GM12878 (cell line): ENCODE measurements at places on chromosomes 7 and 10.

DNA sequence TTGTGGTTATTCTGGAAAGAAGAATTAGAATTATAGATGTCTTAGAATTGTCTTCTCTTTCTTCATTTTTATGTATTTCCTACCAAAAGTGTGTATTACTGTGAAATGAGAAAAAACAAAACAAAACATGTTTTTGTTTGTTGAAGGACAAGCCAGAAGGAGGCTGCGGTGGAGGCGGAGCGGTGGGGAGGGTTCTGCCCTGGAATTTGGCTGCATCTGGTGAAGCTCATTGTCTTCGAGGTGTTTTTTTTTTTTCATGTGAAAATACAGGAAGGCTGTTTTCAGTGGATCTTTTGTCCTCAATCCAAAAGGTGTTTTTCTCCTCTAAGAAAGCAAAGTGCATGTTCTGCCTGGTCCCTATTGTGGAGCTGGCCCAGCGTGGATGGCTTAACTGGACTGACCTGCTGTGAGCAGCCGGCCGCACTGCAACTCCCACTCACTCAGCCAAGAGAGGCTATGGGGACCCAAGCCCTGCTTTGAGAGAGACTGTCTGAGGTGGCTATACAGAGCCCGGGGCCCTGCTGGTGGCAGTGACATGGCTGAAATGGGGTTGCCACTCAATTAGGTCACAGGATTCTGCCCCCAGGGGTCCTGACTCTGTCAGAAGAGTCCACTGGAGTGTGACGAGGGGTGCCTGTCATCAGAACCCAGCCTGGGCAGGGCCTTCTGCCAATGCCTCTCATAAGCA lies 184.9 kb upstream of the MKI67 start:
- no peak for DNase-seq

DNA sequence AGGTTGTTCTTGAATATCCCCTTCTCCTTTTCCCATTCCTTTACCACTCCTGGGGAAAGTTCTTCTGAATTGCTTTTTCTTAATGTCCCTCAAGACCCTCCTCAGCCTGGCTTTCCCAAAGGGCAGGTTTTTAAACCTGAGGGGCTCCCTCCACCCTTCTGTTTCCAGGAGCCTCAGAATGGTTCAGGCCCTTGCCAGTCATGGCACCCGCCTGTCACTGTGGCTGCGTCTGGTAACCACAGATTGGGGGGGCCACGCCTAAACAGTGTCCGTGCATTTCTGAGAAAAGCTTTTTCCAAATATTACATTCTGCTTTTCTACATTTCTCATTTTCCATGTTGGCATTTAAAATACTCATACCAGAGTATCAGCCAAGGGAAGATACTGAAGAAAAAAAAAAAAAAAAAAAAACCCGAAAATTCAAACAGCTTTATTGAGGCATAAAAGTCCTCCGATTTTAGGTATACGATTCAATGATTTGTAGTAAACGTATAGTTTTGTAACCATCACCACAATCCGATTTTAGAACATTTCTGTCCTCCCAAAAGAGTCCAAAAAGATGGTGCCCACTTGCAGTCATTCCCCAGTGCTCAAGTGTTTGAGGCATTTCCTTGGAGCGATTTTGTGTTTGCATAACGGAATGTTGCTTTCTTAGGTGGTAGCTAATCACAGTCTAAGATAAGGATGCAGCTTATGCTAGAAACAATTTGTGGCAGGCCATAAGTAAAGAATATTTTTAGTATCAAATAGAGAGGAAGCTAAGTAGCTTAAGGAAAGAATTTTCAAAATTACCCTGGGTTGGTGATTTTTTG lies 22.1 kb downstream of the HKDC1 start:
- no peak for DNase-seq

GRCh38 chr10:118595064-118595420 lies 406 bp downstream of the PRLHR start:
- no peak for DNase-seq

DNA sequence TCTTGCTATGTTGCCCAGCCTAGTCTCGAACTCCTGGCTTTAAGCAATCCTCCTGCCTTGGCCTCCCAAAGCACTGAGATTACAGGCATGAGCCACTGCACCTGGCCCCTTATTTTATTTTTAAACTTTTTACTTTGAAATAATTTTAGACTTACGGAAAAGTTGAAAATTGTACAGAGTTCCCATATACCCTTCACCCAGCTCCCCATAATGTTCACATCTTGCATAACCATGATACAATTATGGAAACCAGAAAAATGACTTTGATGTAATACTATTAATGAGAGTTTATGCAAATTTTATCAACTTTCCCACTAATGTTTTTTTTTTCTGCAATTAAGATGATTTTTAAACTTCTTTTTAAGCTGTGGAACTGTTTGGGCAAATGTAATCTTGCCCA lies 58.3 kb downstream of the CDH23 start:
- DNase-seq = no peak

- no peak for DNase-seq
Measured at GRCh38 chr7:134029-134428, 58.3 kb upstream of the FAM20C start.

DNA sequence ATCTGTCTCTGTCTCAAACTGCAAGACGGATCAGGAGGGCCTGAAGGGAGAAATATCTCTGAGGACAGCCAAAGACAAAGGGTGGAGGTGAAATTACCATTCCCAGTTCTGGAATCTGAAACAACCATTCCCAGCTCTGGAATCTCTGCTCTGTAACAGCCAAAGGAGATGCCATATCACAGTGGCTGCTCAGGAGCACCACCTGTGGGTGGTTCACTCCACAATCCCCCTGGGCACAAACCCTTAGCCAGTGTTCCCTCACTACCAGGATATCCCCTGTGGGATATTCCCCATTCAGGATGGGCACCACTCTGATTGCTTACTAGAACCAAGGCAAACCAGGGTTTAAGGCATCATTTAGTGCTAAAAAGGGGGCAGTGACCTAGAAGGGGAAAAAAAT lies 199.0 kb downstream of the HTR7 start:
- DNase-seq = no peak
